PC-3 (cell line): ENCODE measurements at places on chromosomes 1 and 21. TPM values are rescaled to one million over a fixed set of nuclear protein-coding genes. Genes with fewer than 3 reads are reported as not detected.
A peak's percentile ranks its signal among the peaks of the same experiment; 100 is the strongest.

DNA sequence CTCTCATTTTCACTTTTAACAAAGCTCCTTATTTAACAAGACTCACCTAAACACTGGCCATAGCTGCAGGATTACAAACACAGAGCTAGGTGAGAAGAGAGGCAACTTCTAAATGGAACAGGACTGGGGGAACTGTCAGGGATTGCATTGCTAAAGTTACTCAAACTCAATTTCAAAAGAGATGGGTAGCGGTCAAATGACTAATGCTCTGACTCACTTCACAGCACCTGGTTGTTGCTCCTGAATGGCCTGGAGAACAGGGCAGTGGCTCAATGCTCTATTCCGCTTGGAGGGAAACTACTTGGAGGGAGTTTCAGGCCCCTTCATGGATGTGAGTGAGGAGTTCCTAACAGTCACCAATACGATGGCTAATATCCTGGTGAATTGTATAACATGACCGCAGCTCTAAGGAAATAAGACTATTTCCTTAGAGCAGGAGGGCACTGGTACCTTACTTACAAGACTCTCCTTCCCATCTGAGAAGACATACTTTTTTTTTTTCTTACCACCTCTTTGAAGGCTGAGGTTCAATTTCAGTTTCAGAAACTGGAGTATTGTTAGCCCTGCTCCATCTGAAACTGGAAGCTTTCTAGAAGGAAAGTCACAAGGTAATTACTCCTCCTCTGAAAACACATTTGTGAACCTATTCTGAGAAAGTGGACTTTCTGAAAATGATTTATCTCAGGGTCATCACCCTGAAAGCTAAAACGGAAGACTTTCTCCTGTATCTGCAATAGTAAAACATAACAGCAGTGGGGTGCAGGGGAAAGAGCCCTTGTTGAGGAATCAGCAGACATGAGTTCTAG is 9.5 kb downstream of the DPT start:
- DNase-seq: peak; percentile 96

GRCh38 chr1:43706598-43707189 is 642 bp upstream of the ST3GAL3 start:
- peak; percentile 47 for DNase-seq

DNA sequence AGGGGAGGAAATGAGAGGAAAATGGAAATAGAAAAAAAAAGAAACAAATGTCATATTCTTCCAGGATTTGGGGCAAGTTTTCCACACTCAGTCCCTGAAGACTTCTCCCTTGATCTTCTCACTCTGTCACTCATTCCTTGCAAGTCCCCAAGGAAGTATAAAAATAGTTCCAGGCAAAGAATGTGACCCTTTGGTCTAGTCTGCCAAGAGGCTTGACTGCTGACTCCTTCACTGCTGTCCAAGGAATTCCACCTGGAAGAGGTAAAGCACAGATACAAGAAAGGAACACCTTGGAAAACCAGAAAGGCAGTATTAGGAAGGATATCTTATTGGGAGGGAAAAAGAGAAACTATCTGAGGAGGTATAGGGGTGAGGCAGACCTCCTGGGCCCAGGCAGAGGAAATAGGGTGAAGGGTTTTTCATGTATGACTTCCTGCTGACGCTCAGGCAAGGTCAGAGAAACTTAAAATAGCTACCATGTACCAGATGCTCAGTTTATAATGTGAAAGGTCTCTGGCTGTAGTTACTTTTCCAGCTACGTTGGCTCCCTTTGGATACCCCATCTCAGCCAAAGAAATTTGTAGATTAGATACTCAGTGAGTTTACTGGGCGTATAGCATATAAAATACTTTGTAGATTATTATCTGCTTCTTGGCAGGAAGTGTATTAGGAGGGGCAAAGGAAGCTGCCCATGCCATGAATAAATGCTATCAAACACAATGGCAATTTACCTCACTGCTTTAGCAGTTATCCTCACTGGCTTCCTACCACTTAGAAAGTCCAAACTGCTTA is 2.0 kb upstream of the GJA5 start:
- DNase-seq: peak; percentile 89

DNA sequence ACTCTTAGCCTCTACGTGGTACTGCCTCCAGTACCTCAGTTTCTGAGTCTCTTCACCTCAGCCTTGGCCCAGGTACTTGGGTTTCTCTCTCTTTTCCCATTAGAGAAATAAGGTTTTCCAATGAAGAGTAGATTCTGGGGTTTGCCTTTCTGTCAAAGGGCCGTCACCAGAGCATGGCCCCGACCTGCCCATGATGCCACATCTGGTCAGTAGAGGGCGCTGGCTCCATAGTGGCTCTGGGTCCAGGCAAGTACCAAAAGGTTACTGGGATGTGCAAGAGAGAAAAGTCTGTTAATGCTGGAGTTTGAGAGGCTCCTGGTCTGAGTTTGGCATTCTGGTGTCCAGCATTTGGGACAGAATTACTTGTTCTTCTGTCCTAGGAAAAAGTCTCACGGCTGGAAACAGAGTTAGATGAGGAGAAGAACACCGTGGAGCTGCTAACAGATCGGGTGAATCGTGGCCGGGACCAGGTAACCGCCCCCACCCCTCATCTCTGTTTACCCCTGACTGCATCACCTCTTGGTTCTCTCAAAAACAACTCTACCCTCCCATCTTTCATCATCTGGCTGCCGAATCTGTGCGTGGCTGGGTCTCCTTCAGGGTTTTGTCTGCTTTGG is 5.3 kb upstream of the TUFT1 start:
- DNase-seq: peak; percentile 88

DNA sequence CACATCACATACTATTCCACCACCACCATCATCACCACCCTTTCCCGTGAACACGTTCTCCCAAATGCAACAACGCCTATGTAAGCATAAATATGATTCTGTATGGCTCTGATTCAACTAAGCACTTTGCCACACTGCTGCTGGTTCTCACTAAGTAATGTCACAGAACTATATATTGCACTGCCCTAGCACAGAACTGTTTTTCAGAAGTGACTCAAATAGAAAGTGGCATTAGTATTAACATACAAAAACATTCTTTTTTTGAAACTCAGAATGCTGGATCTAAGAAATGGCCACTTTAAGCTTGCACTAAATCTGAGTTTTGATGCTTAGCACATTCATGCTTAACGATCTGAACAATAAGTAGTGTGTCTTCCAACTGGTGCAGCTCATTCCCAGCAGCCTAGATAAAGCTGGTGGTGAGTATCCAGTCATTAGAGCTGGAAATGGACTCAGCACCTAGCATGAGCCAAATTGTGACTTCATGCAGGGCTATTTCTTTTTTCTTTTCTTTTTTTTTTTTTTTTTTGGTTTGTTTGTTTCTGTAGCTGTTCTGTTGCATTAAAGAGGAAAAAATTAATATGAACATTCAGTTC is 46.2 kb upstream of the ZC3H11B start:
- no peak for DNase-seq

DNA sequence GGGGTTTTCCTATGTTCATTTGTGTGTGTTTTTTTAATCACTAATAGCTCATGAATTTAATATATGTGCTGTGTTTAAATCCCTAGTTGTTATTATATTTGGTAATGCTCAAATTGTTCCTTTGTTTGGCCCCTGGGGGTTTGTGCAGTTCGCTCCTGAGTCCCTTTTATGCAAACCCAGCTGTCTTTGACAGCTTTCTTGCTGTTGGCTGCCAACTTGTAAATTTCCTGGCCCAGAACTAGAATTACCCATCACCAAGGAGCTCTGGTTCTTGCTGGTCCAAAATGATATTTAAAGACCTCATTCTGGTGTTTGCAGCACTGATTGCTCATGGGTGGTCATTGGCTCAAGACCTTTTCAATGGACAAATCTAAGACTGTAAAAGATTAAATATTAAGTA is 39.6 kb upstream of the PGBD5 start:
- no peak for DNase-seq

DNA sequence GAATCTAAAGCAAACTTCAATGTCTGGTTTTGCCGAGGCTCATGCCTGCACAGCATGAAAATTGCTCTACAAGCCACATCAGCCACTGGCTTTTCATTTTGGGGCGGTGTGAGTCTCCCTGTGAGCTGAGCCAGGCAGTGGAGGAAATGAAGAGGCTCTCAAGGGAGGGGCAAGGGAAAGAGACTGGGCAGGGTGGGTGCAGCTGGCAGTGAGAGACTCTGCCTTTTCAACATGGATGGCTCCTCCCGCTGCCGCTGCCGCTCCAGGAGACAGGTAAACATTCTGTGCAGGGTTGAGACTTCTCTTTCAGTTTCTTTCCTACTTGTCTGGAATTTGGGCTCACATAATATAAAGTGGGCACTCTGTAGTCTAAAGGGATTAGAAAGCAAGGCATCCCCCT is 11.3 kb upstream of the CTSE start:
- no peak for DNase-seq

DNA sequence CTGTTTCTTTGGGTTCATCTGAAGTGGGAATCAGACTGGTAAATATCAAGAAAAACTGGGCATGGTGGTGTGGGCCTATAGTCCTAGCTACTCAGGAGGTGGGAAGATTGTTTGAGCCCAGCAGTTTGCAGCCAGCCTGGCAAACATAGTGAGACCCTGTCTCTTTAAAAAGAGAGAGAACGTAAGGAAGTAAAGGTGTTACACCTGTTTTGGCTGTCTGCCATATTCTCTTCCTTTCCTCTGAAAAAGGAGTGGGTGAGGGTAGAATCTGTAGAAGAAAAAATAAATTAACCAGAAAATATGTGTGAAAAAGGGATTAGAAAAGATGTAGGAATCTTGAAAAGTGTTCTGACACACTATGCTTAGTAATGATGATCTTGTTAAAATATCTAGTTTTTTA is 20.0 kb downstream of the AHCYL1 start:
- DNase-seq: peak; percentile 29

DNA sequence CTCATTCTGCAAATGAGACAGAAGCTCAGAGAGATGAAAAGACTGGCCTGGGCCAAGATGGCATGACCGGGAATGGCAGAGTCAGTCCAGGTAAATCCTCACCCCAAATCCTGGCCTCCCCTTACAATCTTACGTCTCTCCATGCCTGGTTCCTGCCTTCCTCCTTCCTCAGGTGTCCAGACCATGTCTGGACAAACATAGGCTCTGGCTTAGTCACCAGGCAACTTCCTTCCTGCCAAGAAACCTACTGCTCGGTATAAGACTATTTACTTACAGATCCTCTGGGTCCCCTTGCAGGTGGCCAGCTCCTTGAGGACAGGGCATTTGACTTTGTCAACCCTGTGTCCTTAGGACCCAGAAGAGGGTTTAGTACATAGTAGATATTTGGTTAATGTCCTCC is 69.4 kb upstream of the ROR1 start:
- DNase-seq: peak; percentile 86

- DNase-seq: no peak
Observed at GRCh38 chr1:230503726-230504125, 77.6 kb upstream of the PGBD5 start.

DNA sequence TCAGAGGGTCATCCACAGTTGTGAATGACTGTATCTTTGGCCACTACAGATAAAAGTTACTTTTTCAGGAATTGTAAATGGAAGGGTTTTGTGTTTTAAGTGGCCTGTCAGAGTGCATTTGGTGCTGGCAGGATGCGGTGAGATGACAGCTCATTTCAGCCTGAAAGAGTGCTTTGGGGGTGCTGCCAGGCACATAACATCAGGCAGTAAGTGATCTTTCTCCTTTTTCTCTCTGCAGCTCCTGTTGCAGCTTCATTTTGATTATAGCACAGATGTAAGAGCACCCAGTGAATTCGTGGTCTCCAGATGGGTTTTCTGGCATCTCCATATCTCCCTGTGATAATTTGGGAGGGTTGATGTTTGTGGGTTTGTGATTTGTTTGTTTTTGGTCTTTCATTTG is 14.8 kb upstream of the FAM163A start:
- DNase-seq: peak; percentile 26

- no peak for DNase-seq
Observed at GRCh38 chr1:209702832-209703231, 1.8 kb upstream of the HSD11B1 start.

DNA sequence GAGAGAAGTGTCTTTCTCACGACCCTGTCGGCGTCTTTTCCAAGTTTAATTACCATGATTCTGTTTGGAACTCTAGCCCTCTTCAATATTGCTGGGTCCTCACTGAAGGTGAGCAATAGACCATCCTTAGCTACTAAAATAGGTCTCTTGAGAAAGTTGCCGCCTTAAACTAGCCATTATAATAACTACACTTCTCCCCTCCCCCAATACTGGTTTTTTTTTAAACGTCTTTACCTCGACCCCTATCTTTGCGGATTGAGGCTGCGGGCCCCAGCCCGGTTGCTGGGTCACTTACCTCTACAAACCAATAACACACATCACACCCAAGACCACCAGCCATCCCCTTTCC is 672 bp downstream of the ENSA start:
- DNase-seq: no peak

DNA sequence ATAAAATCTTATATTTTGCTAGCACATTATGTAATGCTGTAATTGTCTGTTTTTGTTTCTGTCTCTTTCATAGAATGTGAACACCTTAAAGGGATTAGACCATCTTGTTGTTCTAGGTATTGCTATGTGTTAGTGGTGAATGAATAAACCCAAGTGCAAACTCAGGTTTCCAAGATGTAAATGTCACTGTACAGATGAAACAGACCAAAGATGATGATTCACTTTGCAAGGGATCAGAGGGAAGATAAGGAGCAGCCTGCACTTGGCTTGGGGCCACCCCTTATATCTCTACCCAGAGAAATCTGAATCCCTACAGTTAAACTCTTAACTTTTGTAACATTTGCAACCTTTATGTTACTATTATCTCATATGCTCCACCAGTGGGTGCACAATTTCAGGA is 25.4 kb downstream of the UROD start:
- DNase-seq: peak; percentile 28

DNA sequence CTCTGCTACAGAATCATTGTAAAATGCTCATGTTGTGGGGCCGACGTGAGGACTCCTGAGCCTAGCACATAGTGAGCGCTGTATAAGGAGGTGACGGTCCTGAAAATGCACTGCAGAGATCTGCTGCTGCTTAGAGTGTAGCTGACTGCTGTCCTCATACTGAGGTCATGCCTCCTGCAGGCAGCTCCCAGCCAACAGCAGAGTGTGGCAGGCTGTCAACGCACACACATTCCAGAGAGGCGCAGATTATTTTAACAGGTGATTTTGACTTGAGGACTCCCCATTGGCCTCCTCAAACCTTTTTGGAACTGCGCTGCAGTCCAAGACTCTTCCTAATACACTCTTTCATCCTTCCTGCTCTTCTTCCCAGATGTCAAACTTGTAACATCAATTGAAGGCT is 119.8 kb upstream of the KCNJ6 start:
- no peak for DNase-seq

GRCh38 chr1:119946724-119947123 is 50.4 kb upstream of the ADAM30 start:
- no peak for DNase-seq

- DNase-seq: no peak
Observed at GRCh38 chr1:96747565-96747964, 26.0 kb downstream of the PTBP2 start.

GRCh38 chr1:206839006-206839560 is 26.3 kb upstream of the IL20 start:
- DNase-seq: no peak

The LIN28A gene
- total RNA-seq: not detected in 2 replicates

The ADGRL2 gene
- total RNA-seq: 0.51 and 3.2 TPM in 2 replicates

The C1orf74 gene
- 5.7 and 6.7 TPM in 2 replicates for total RNA-seq

The HCRTR1 gene
- total RNA-seq: not detected in 2 replicates

The UTS2 gene
- total RNA-seq: not detected in 2 replicates

The BMP8B gene
- 3.3 and 4.7 TPM in 2 replicates for total RNA-seq

The C1orf87 gene
- total RNA-seq: not detected in 2 replicates

The ERG gene
- not detected in 2 replicates for total RNA-seq

The ZBTB17 gene
- 44.2 and 55.2 TPM in 2 replicates for total RNA-seq

The KCNE2 gene
- not detected in 2 replicates for total RNA-seq
